ENCODE measurements at places on chromosomes 5 and 9. TPM values are rescaled to one million over a fixed set of nuclear protein-coding genes. Genes with fewer than 3 reads are reported as not detected.

- DNase-seq = no peak
These were observed 13.0 kb downstream of the TLE1 start for GRCh38 chr9:81676395-81676794.

- DNase-seq = no peak
These were observed 219.1 kb downstream of the C9orf50 start for GRCh38 chr9:129401623-129402370.

The GNA14 gene
- 43.6 TPM for total RNA-seq

The FANCC gene
- 3.8 TPM for total RNA-seq

Measured in glomerular endothelial cell (primary cell).